GM12891 (cell line): ENCODE measurements at places on chromosomes 2 and 18.

GRCh38 chr2:160275656-160276055 is 75.6 kb upstream of the ITGB6 start:
- no peak for DNase-seq

- DNase-seq = no peak
Observed at GRCh38 chr2:128469203-128469602, 150.5 kb upstream of the HS6ST1 start.

- no peak for DNase-seq
Observed at GRCh38 chr18:59460072-59460420, 101.0 kb upstream of the LMAN1 start.

DNA sequence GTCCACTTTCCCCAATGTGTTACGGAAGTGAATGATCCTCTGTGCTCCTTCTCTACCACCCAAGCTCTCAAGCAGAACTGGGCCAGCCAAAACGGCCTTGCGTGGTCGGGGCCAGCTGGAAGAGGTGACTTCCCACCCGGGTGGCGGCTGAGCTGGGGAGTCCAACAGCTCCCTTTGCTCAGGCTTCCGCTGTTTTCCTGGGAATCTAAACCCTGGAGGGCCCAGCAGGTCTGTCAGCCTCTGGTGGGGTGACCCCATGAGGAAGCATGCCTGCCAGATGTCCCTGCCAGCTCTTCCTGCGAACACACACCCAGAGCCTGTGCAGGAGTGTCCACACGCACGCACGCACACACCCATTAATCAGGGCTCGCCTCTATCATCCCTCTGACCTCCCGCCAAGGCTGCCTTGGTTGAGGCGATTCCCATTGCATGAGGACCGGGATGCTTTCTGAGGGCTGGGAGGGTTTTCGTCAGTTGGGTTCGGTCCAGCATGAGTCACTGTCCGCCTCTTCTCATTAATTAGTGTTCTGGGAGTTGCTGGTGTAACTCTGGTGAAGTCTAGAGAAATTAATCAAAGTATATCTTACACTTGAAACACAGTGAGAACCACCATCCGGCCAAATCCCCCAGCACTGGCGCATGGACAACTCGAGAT is 90.6 kb downstream of the TWIST2 start:
- no peak for DNase-seq

DNA sequence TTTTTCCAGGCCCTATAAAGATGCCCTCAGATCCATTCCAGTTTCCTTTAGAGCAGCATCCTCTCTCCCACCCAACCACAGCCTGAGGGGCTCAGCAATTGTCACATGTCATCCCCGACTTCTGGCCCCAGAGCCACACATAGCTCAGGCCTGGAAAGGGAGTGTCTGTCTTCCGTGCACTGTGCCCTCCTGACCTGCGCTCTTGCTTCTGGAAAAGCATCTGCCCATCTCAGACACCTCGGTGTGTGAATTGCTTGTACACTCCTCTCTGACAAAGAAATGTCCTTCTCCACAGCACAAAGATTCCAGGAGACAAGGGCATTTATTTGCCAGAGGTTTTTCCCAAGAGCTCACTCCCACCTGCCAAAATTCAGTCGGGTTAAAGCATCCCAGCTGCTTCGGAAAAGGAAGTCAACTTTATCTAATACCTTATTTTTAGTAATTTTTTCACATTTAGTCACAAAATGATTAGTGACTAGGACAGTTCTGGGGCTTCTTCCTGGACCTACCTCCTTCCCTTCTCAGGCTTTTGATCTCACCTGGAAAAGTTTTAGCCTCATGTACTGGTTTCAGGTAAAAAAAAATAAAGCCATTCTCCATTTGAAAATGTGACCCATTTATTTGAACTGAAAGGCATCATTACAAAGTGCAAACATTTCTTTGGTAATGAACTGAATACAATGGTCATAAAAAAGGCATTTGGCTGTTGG is 112.9 kb downstream of the PXDN start:
- DNase-seq = no peak

- DNase-seq = no peak
Observed at GRCh38 chr2:38279201-38279600, 97.9 kb downstream of the ATL2 start.

GRCh38 chr2:38723173-38723572 is 28.0 kb downstream of the SRSF7 start:
- DNase-seq = no peak

- DNase-seq = no peak
Observed at GRCh38 chr2:7829241-7829640, 852.6 kb upstream of the ID2 start.

- DNase-seq = peak; percentile 18
Observed at GRCh38 chr18:32714571-32715148, 58.2 kb downstream of the KLHL14 start.

DNA sequence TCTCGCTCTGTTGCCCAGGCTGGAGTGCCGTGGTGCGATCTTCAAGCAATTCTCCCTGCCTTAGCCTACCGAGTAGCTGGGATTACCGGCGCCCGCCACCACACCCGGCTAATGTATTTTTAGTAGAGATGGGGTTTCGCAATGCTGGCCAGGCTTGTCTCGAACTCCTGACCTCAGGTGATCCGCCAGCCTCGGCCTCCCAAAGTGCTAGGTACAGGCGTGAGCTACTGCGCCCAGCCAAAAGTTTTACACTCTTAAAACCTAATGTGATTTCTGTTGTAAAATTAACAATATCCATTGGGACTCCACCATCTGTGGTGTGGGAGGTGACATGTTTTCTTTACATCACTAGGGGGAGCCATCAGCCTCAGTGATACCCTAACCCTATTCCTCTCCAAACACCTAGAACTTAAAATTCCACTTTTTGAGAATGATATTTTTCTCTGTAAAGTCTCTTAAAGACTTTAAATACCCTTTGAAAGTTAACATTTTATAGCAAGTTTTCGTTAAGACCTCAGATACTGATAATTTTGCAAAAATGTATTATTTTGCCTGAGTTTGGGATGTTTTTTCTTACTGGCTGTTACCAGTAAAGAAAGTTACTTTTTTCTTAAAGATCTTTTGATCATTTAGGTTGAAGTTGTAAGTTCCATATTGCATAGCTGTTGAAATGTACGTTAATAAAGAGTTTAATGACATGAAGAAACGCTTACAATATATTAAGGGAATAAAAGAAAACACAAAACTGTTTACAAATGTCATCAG is 11.6 kb upstream of the EIF2AK2 start:
- DNase-seq = peak; percentile 44

DNA sequence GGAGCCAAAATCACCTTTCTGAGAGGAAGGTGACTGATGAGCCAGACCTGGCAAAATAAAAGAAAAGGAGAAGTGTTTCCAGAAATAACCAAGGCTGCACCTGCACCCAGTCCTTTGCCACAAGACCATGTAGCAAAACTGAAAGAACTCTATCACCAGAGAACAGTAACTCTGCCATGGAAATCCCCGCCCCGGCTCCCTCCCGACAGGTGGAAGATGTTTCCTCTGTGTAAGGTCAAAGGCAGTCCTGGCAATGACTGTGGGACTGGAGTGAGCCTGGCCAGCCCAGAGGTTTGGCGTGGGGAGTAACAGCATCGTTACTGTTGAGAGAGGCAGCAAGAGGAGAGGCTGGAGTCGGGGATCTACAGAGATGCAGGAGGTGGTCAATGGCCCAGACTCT is 42.3 kb downstream of the SPRED2 start:
- DNase-seq = no peak

DNA sequence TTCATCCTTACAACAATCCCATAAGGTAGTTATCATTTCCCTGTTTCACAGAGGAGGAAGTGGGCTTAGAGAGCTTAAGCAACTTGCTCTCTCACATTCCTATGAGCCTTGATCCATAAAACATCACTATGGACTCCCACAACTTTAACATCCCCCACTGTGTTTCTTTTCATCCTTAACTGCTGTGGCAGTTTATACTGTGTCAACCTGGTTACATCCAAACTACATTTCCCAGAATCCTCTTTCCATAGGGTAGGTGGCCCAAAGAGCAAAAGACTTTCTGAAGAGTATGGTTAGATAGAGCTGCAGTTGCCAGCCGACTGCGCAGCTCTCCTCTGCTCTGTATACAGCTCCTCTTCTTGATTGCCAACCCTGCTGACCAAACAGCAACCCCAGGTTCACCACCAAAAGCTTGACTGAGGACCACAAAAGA is 22.5 kb downstream of the MAP3K2 start:
- DNase-seq = no peak

DNA sequence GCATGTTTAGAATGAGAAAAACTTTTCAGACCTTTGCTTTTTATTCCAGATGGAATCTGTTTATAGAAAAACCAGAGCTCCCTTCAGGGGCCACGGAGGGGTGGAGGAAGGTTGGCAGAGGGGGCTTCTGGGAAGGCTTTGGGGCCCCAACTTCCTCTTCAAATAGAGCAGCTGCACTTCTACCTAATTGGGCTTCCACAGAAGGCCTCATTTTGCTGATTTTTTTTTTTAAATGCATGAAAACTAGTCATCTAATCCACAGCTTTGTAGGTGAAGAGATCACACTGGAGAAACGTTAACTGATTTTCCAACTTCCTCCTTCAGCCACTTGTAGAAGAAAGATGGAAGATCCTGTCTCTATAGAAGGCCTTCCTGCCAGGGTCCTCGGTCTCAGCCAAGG is 181.8 kb downstream of the BCL11A start:
- DNase-seq = no peak

DNA sequence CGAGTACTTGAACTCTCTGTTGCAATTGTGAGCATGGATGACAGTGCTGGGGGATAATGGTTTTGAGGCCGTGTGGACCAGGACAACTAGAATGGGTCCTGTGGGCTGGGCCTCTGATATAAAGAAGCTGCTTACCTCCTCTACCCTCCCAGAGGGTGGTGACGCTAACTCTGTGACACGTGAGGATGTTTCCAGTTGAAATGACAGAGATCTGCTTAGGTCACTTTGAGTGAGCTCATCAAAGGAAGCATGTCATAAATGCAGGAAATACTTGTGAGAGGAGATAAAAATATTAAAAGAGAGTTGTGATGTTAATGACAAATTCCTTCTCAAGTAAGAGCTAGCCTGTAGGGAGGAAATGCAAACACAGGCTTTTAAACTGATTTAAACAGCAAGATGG is 16.4 kb downstream of the RMC1 start:
- DNase-seq = no peak

GRCh38 chr2:127590386-127591190 is 55.1 kb downstream of the MYO7B start:
- no peak for DNase-seq

DNA sequence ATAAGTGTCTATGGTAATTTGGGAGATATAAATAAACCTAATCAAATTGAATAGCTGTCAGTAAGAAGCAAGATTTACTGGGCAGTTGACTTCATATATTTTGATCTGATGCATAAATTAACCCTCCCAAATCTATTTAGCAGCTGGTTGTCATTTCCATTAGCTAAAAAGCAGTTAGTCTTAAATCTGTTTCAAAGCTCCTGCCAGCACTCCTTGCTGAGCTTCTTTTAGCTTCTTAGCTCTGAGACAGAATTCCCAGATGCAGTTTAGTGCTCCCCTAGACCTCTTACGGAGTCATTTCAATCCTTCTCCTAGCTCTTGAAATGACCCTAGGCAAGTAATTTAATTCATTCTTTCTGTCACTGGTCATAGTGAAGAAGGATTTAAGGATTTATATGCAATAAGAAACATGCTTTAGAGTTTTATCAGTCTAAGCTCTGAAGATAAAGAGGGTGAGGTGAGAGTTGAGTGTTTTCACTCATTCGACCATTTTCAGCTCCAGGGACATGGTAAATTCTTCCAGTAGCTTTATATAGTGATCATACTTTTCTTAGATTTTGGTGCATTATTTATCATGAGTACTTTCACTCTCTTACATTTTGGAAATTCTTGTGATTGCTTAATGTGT is 98.9 kb downstream of the PHLPP1 start:
- DNase-seq = no peak

DNA sequence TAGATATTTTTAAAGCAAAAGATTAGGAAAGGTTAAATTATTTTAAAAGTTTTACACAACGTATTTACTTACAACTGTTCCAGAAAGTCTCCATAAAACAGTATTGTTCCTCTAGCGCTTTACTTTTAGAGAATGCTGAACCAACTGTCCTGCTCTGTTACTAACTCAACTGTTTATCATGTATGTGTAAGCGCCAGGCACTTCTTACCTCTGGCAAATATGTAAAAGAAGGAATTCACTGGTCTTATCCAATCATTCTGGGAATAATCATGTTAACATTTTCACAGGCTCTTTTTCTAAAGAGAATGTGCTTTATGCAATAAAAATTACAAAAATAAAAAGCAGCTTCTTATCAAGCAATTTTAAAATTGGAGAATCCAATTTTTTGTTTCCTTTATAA is 68.0 kb downstream of the COBLL1 start:
- no peak for DNase-seq

DNA sequence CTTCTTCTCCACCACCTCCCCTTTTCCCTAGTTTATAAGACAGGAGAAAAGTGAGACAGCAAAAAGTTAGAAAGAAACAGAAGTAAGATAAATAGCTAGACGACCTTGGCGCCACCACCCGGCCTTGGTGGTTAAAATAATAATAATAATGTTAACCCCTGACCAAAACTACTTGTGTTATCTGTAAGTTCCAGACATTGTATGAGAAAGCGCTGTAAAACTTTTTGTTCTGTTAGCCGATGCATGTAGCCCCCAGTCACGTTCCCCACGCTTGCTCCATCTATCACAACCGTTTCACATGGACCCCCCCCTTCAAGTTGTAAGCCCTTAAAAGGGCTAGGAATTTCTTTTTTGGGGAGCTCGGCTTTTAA is 1.5 kb upstream of the BUB1 start:
- DNase-seq = no peak

DNA sequence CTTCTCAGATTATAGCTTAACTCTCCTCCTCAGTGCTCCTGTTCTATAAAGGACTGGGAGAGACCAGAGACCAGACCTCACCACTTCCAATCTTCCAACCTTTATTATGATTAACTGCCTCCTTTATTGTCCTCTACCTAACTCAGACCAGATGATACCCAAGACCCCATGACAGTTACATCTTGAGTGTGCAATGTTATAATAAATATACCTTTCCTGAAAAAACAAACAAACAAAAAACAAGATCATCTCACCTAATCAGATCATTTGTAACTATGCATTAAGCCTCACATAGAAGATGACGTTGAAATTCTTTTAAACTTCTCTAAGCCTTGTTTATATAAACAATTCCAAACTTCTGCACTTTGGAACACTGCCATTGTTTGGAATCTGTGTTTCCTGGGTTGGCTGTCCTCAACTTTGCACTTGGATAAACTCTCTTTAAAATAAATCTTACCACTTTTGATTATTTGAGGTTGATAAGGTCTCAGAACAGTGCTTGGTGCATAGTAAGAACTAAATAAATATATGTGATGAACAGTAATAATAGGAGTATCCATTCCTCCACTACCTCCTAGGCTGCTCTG is 342.7 kb downstream of the TDRD15 start:
- DNase-seq = no peak
